ENCODE measurements at places on chromosomes 13 and 19. TPM values are rescaled to one million over a fixed set of nuclear protein-coding genes. Genes with fewer than 3 reads are reported as not detected.

The ADGRE1 gene
- total RNA-seq = 0.21 TPM

The NLRP7 gene
- total RNA-seq = not detected

The PROZ gene
- not detected for total RNA-seq

The KIR2DL4 gene
- not detected for total RNA-seq

The ZNF792 gene
- 9.4 TPM for total RNA-seq

The ZNF253 gene
- 9.1 TPM for total RNA-seq

The F10 gene
- total RNA-seq = 21.4 TPM

The ANKLE1 gene
- 0.62 TPM for total RNA-seq

The SOX1 gene
- total RNA-seq = not detected

The GZMM gene
- not detected for total RNA-seq

The TMPRSS9 gene
- 0.31 TPM for total RNA-seq

The FBL gene
- 194 TPM for total RNA-seq

The P2RY11 gene
- 2.1 TPM for total RNA-seq

The NXNL1 gene
- not detected for total RNA-seq

The ZNF497 gene
- total RNA-seq = 4.9 TPM

The ICAM4 gene
- 0.62 TPM for total RNA-seq

The PSG3 gene
- not detected for total RNA-seq

The APC2 gene
- 1.5 TPM for total RNA-seq

The SULT2B1 gene
- 2.4 TPM for total RNA-seq

The ACER1 gene
- total RNA-seq = not detected

The ZNF773 gene
- 34.7 TPM for total RNA-seq

The ZNF121 gene
- 40.5 TPM for total RNA-seq
